Stimulated activated CD8-positive, alpha-beta memory T cell treated with anti-CD3 and anti-CD28 coated beads, Interleukin-15, amount 100 ng/mL, for 24 hours (primary cell): ENCODE measurements at places on chromosomes 13 and 19.

- DNase-seq, result no peak
These were observed 82.2 kb downstream of the SLC7A1 start for GRCh38 chr13:29513002-29513980.

- DNase-seq, result no peak
These were observed 1.0 kb upstream of the TYROBP start for GRCh38 chr19:35908973-35909683.

- no peak for DNase-seq
These were observed 23.6 kb upstream of the CCDC124 start for GRCh38 chr19:17909003-17909732.

DNA sequence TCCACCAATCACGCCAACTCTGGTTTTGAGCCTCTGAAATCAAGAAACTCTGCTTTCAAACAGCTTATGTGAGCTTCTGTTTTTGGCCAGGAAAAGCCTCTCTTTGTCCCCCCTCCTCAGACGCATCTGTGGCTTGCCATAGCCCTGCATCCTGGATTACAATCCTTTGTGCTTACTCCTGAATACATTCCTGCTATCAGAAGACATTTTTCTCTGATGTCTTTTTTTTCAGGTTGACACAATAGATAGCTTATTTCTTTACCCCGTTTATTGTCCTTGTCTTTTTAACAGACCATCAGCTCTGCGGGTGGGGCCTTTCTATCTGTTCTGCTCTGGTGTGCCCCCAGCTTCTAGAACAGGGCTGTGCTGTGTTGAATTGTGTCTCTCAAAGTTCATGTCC lies 11.0 kb downstream of the PNMA8B start:
- no peak for DNase-seq

DNA sequence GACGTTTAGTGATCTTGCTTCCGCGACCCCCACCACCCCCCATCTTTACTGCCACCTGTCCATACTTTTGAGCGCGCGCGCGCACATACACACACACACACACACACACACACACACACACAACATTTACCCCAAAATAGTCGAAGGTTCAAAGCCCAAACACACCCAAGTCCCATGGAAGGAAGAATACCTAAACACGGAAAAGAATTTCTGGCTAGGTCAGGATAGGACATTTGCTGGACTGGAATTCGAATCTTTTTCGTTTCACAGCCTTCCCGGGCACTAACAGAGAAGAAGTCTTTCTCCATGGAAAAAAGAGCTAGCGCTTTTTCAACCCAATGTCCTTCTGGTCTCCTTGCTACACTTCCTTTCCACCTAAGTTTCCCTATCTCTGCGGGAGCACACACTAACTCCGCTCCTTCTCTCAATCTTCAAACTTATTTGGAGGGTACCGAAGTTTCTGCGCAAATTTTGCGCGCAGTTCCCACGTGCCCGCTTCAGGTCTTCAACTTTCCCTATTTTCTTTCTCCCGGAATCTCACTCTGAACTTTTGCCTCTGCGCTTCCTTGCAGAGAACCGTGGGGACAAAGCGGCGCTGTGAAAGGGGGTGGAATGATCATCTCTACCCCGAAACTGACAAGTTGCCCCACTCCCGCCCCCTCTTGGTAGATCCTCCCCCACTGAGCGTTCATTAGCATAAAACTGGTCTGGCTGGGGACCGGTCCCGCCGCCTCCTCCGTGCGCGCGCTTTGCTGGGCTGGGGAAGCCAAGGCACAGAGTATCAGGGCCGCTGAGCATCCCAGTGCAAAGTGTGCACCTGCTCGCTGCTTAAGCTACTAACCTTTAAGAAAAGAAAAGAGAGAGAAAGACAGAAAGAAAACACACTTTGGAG lies 2.7 kb downstream of the DACH1 start:
- DNase-seq, result no peak

DNA sequence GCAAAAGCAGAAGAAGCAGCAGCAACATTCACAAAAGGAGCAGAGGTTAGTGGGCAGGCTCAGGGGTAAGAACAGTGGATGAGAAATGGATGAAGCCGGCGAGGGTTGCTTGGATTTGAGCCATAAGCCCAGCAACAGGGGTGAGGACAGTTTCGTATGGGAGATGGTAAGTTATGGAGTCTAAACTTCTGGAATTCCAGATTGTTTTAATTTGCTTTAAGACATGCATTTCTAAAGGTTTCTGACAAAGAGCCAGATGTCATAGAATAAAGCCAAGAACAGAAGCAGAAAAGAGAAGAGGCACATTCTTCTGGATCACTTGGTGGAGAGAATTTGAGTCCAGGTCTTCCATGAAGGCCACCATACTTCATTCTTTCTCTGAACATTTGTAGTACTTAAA lies 76.6 kb downstream of the TNFSF11 start:
- DNase-seq, result no peak

DNA sequence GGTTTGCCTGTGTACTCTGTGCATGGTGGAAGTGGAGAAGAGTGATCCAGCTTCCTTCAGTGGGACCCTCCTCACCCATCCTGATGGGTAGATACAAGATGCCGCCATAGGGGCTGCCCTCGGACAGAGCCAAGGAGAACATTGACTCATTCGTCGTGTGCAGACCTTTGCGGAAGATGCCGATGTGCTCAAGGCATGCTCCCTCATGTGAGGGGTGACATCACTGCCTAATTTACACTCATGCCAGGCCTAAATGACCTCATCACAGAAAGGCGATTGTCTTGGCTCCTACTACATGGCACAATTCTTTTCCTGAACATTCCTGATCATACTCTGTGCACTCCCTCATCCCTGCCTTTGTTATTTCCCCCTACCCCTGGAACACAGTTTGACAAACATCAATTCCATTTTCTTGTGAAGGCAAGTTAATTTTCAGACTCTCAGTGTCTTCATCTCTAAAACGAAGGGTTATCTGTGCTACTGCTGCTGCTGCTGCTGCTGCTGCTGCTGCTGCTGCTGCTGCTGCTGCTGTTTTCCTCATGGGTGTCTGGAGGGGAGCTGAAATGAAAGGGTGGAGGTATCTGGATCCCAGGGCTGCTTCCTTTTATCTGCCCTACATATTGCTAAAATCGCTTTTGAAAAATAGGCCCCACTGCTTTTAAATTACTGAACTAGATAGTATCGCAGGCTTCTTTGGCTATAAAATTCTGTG lies 146.5 kb upstream of the ARGLU1 start:
- DNase-seq, result no peak

GRCh38 chr13:89966524-89966923 lies 1381.0 kb upstream of the MIR17HG start:
- DNase-seq, result no peak

GRCh38 chr13:100636004-100636403 lies 38.6 kb downstream of the TMTC4 start:
- no peak for DNase-seq
